ENCODE measurements at places on chromosomes 16 and 17. TPM values are rescaled to one million over a fixed set of nuclear protein-coding genes. Genes with fewer than 3 reads are reported as not detected.

The FAM20A gene
- 46.8 TPM for total RNA-seq

The PIK3R5 gene
- total RNA-seq = 19.4 TPM

The ALDH3A1 gene
- 1.2 TPM for total RNA-seq

The TMEM94 gene
- 68.4 TPM for total RNA-seq

The CLEC16A gene
- 35.6 TPM for total RNA-seq

The SLC5A11 gene
- not detected for total RNA-seq

The EPN3 gene
- 0.55 TPM for total RNA-seq

The NOS2 gene
- 0.34 TPM for total RNA-seq

The AMZ2 gene
- 66.7 TPM for total RNA-seq

The ZNF287 gene
- total RNA-seq = 5.9 TPM

The TMC8 gene
- 14.7 TPM for total RNA-seq

The FAM171A2 gene
- 1.4 TPM for total RNA-seq

The NPW gene
- 0.94 TPM for total RNA-seq

The OR4D1 gene
- not detected for total RNA-seq

The TMIGD1 gene
- not detected for total RNA-seq

The KRT33B gene
- not detected for total RNA-seq

The KRTAP2-3 gene
- total RNA-seq = 1.2 TPM

The PRAC1 gene
- total RNA-seq = not detected

The RHBDL3 gene
- total RNA-seq = 0.38 TPM

The ZNF689 gene
- total RNA-seq = 7.1 TPM

The CCP110 gene
- 22.3 TPM for total RNA-seq

The BTBD17 gene
- total RNA-seq = not detected

The C16orf92 gene
- total RNA-seq = not detected

The PLCD3 gene
- 49.1 TPM for total RNA-seq

The FSCN2 gene
- total RNA-seq = 3.4 TPM

The PHAF1 gene
- total RNA-seq = 12.3 TPM

The CTRB2 gene
- total RNA-seq = not detected

The ADGRG3 gene
- 29.8 TPM for total RNA-seq

The CCL13 gene
- 29.3 TPM for total RNA-seq

The SMIM22 gene
- 28.6 TPM for total RNA-seq

The MYH11 gene
- 94.8 TPM for total RNA-seq

The RAPGEFL1 gene
- total RNA-seq = 7.4 TPM

The CD300H gene
- 0.76 TPM for total RNA-seq

The ELAC2 gene
- total RNA-seq = 52.3 TPM

The KCNH6 gene
- total RNA-seq = 0.71 TPM

The TNFRSF13B gene
- total RNA-seq = 0.79 TPM

The SCGB1C2 gene
- not detected for total RNA-seq

The DHRS7C gene
- not detected for total RNA-seq

The GSG1L gene
- total RNA-seq = not detected

The PRSS33 gene
- not detected for total RNA-seq

The CHD9 gene
- 73.9 TPM for total RNA-seq

The CSNK2A2 gene
- total RNA-seq = 55.5 TPM

The CCL18 gene
- total RNA-seq = 227 TPM

The TEDC2 gene
- total RNA-seq = 4.0 TPM

The SPN gene
- 27.7 TPM for total RNA-seq

The OR3A3 gene
- not detected for total RNA-seq

The KIF18B gene
- 2.9 TPM for total RNA-seq

The GGA2 gene
- total RNA-seq = 125 TPM

The PRSS53 gene
- 1.9 TPM for total RNA-seq

The EPX gene
- not detected for total RNA-seq

The BRIP1 gene
- total RNA-seq = 3.4 TPM

The HSD17B1 gene
- total RNA-seq = 1.7 TPM

The GCGR gene
- 0.13 TPM for total RNA-seq

The RNF222 gene
- not detected for total RNA-seq

The EFCAB13 gene
- 7.4 TPM for total RNA-seq

The PPL gene
- 77.1 TPM for total RNA-seq

The SULT1A1 gene
- 68.6 TPM for total RNA-seq

Data from left lung (tissue), 14 donors.